G401 (cell line): ENCODE measurements at places on chromosomes 16 and 17. TPM values are rescaled to one million over a fixed set of nuclear protein-coding genes. Genes with fewer than 3 reads are reported as not detected.
A peak's percentile ranks its signal among the peaks of the same experiment; 100 is the strongest.

DNA sequence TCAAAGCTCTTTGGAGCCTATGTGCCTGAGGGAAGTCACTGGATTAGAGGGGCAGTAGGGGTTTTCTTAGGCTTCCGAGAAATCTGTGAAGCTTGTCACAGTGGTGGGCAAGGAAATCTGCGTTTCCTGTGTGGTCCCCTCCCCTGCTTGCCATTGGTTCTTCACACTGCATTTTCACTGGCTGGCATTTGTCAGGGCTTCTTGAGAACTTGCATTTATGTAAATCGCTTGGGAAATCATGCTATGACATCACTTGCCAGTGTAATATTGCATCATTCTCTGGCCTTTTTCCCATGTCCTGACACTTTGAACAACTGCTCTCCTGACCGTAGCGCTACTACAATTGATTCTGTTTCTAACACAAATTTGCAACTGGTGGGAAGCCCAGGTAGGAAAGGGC lies 1.8 kb downstream of the CACNG3 start:
- no peak for DNase-seq

DNA sequence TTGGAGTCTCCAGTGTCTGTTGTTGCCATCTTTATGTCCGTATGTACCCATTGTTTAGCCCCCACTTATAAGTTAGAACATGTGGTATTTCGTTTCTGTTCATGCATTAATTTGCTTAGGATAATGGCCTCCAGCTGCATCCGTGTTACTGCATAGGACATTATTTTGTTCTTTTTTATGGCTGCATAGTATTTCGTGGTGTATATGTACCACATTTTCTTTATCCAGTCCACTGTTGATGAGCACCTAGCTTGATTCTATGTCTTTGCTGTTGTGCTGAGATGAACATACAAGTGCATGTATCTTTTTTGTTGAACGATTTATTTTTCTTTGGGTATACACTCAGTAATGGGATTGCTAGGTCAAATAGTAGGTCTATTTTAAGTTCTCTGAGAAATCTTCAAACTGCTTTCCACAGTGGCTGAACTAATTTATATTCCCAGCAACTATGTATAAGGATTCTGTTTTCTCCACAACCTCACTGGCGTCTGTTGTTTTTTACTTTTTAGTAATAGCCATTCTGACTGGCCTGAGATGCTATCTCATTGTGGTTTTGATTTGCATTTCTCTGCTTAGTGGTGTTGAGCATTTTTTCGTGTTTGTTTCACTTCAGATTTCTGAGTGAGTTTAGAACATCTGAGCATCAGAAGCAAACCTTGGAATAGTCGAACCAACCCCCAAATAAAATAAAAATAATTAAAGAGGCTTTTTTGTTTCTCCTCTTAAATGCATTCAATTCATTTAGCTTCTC lies 304.7 kb downstream of the ZFHX3 start:
- DNase-seq, result no peak

- peak; percentile 78 for DNase-seq
Observed at GRCh38 chr16:88550246-88550661, 19.9 kb upstream of the ZC3H18 start.

SEPTIN1 gene
- total RNA-seq, result 0.10 and 0.86 TPM in 2 replicates

DNA sequence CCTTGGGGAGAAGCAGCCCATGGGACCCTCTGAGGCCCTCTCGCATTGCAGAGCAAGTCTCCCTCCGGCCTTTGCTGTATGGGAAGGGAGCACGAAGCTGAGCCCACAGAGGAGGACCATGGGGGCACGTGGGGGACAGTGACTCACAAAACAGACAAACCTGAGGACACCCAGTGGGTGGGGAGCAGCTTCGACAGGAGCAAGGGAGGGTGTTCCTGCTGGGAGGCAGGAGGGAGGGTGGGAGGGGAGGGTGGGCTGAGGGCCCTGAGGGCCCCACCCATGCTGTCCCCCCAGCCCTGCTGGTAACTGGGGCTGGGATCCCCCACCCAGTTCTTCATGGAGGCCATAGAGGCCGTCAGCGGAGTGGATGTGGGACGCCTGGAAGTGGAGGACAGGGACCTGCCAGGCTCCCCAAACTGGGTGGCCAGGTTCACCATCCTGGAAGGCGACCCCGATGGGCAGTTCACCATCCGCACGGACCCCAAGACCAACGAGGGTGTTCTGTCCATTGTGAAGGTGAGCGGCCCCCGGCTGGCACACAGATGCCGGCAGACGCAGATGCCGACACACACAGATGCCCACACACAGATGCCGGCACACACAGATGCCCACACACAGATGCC lies 12.5 kb downstream of the SLC22A31 start:
- DNase-seq, result no peak

DNA sequence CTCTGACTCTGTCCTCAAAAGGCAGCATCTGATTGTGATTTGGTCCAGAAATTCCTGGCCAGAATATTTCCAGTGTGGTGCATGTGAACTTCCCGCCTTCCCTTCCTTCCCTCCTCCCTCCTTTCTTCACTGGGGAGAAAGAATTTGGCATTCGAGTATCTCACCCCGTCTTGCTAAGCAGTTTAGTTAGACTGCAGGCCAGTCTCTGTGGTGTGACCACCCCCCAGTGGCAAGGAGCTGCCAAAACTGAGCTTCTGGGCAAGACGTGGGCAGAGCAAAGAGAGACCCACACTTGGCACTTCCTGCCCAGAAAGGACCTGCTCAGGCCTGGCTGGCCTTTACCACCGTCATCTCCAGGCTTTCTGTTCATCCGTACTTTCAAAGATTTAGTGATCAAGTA lies 36.4 kb downstream of the SNX20 start:
- peak; percentile 29 for DNase-seq

DNA sequence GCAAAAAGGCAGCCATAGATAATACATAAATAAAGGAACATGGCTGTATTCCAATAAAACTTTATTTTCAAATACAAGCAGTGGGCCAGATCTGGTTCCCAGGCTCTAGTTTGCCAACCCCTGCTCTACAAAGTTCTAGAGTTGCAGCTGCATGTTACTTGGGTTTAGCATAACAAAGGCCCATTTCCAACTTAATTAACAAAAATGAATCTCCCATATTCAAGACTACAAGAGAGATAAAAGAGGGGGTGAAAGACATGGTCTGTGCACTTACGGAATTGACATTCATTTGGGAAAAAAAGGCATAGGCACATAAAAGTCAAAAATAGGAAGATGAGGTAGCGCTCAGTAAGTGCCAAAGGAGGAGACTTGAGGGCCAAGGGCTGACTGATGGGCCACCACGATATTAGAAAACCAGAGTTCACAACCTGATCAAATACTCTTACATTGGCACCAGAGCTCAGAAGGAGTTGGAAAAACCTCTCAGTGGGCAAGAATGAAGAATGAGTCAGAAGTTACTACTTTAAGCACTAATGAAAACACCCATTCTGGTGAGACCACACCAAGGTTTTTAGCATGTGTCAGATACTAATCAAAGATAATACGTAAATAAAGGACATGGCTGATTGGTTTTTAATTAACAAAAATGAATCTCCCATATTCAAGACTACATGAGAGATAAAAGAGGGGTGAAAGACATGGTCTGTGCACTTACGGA lies 164.0 kb downstream of the VPS53 start:
- DNase-seq, result no peak

GRCh38 chr16:75621170-75621477 lies 2.0 kb downstream of the ADAT1 start:
- DNase-seq, result peak; percentile 52

DNA sequence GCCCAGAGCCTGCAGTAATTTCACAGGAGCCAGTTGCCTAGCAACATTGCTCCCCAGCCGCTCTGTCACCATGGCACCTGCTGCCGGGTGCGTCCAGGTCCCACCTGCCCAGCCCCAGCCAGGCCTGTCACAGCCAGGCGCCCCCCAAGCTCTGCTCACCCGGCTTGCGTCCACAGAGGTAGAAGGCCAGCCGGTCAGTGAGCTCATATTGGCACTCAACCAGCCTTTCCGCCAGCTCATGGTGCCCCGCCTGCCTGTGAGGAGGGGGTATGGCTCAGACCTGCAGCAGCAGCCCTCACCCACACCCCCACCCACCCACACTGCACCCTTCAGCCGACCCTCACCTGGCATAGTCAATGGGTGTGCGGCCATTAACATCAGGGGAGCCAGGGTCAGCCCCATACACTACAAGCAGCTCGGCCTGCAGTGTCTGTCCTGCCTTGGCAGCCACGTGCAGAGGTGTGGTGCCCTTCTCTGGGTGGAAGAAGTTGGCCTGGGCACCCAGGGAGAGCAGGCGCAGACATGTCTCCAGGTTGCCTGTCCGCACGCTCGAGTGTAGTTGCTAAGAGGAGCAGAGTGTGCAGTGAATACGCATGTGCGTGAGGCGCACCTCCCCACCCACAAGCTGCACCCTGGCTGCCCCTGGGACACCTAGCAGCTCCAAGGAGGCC lies 7.7 kb downstream of the GIT1 start:
- DNase-seq, result peak; percentile 63

GRCh38 chr17:48125829-48126531 lies 18.4 kb downstream of the SNX11 start:
- DNase-seq, result no peak

DNA sequence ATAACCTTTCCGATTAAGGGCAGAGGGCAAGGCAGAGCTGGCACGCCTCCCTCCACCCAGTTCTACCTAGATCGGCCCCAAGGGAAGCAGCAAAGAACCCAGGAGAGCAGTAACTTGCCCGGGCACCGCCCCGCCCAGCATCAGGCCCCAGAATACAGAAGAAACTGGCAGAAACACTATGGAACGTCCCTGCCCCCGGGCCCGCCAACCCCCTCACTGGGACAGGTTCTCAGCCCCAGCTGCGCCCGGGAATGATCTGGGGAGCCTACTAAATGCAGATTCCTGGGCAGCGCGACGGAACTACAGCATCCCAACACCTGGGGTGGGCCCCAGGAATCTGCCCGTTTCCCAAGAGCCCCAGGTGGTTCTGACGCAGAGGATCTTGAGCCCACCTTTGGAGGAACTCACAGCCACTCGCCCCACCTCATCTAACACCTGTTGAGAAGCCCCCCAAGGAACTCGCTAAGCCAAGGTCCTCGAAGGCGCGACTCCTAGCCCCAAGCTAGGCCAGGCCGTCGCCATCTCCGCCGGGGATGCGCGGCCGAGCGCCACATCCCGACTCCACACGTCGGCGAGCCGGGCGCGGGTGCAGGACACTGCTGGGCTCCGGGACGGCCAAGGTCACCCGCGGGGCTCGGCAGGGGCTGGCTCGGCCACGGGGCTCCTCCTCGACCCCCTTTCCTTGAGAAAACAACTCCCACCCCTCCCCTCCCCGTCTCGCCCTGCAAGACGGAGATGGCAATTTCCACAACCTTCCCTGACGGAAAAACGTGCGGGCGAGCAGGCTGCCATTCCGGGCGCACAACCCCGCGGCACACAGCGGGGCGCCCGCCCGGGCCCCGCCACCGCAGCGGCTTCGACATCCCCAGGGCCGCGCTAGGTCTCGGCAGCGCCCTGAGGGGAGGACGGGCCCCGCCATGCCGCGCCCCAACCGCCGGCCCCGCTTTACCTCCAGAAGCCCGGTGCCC lies 913 bp downstream of the CDIP1 start:
- peak; percentile 27 for DNase-seq

FNDC8 gene
- not detected in 2 replicates for total RNA-seq

TBC1D26 gene
- total RNA-seq, result 0.61 TPM in 1 of 2 replicates, not detected in the other

- peak; percentile 64 for DNase-seq
Observed at GRCh38 chr16:8096211-8096610, 494.1 kb downstream of the TMEM114 start.

- no peak for DNase-seq
Observed at GRCh38 chr16:86657972-86658371, 79.6 kb downstream of the FOXL1 start.

DNA sequence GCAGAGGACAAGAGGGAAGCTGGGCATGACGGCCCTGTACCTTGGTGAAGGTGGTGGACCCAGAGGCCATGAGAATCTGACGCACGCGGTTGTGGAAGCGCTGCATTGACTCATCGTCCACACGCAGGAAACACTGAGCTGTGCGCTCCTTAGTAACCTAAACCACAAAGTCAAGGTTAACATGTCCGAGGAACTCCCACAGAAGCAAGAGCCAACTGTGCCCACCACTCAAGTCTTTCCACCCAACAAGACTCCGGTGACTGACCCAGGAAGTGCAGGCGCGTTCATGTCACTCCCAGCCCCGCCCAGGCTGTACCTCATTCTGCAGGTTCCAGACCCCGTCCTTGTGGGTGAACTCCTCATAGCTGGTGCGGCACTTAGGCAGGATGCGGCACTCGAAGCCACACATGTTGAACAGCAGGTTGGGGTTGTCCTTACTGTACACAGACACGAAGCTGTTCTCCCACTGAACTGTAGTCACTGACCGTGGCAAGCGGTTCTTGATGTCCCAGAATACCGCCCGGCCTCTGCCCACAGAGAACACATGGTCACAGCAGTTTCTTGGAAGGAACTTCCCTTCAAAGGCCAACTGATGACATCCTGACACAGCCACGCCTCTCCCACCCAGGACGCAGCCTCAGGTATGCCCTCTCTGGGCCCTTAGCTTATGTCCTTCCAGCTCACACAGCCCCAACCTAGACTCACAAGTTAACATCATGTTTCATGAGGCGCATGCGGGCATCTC lies 11.5 kb downstream of the PRPF8 start:
- peak; percentile 70 for DNase-seq

- DNase-seq, result no peak
Observed at GRCh38 chr16:48556913-48557351, 53.0 kb downstream of the N4BP1 start.

DNA sequence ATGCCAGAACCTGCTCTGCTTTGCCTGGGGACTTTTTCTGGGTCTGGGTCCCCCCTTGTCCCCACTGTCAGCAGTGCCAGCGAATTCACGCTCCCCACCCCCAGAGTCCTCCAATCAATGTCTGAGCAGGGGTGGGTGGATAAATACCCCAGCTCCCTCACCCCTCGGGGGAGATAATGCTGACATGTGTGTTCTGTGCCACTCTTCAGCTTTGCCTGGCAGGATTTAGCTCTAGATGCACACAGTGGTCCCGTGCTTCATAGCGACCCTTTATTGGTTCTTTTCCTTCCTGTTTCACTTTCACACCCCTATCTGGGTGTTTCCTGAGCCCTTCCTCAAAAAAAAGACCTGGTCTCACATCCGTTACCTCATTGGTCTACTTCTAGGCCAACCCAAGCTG lies 277.0 kb downstream of the NPIPA8 start:
- no peak for DNase-seq

- no peak for DNase-seq
Observed at GRCh38 chr17:58184308-58184985, 8.1 kb upstream of the EPX start.

- no peak for DNase-seq
Observed at GRCh38 chr17:31286587-31286986, 10.5 kb downstream of the OMG start.

GRCh38 chr17:67484261-67484660 lies 107.2 kb downstream of the PITPNC1 start:
- DNase-seq, result no peak

DNA sequence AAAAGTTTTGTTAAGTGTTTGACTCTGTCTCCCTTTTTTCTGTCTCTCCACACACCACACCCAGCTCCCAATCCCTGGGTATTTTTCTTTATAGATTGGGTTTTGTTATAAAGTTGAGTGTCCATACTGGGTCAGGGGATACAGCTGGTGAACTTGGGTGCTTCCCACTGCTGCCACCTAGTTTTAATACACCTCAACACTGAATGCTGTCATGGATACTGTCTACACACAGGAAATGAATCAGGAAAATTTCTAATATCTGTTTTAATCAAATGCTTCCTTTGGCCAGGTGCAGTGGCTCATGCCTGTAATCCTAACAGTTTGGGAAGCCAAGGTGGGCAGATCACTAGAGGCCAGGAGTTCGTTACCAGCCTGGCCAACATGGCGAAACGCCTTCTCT lies 5.3 kb upstream of the TAOK1 start:
- DNase-seq, result no peak

- peak; percentile 73 for DNase-seq
Observed at GRCh38 chr17:60170835-60171752, 21.3 kb downstream of the CA4 start.

MED31 gene
- 16.4 and 27.2 TPM in 2 replicates for total RNA-seq

ZNF785 gene
- total RNA-seq, result not detected in 2 replicates

SECTM1 gene
- 3.1 and 10.5 TPM in 2 replicates for total RNA-seq
